Ascending aorta (tissue), 2 donors: ENCODE measurements at places on chromosomes 2 and 18. TPM values are rescaled to one million over a fixed set of nuclear protein-coding genes. Genes with fewer than 3 reads are reported as not detected.
A peak's percentile ranks its signal among the peaks of the same experiment; 100 is the strongest.

GREB1 gene
- 5.9 TPM for total RNA-seq

DNA sequence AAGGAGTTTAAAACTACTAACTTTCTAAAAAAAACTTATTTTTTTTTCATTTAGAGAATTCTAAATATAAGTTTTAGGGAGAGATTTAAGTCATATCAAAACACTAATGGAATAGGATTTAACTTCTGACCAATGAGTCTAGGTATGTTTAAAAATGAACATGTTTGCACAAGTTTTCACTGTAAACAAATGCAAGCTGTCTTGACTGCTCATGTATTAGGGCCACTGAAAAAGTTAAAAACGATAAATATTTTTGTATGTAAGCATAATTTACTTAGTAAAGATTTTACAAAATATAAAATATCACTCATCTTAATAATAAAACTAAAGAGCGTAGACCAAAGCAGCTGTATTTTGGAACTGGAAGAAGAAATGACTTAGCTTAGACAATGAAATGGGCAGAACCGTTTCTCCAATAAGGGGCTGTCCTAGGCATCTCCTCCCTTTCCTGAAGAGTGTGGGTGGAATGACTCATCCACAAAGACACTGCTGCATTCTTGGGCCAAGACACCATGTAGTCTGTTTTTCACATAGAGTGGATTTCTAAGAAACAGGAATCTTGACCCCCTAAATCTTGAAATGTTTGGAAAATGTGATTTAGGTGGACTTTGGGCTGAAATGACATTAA is 118.8 kb downstream of the MEP1B start:
- no peak for DNase-seq

GAL3ST2 gene
- total RNA-seq, result not detected

DNA sequence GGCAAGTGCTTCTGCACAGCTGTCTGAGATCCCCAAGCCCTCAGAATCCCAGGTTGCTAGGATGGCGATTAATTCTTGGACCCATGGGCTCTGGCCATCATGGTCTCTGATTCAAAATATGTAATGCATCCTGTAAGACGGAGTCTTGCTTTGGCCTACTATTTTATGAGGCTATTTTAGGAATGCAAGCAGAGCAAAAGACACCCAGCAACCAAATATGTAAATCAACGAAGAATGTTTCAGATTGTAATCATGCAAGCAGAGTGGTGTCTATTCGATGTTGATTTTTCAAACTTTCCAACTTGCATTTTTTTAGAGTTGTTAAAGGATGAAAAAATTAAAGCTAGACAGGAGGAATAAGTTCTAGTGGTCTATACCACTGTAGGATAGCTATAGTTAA is 154.8 kb downstream of the COL6A3 start:
- no peak for DNase-seq

CHN1 gene
- total RNA-seq, result 7.8 TPM

GRCh38 chr18:23277399-23277798 is 142.1 kb downstream of the CABLES1 start:
- no peak for DNase-seq

LIPG gene
- total RNA-seq, result 1.6 TPM

CYS1 gene
- 13.8 TPM for total RNA-seq

DNA sequence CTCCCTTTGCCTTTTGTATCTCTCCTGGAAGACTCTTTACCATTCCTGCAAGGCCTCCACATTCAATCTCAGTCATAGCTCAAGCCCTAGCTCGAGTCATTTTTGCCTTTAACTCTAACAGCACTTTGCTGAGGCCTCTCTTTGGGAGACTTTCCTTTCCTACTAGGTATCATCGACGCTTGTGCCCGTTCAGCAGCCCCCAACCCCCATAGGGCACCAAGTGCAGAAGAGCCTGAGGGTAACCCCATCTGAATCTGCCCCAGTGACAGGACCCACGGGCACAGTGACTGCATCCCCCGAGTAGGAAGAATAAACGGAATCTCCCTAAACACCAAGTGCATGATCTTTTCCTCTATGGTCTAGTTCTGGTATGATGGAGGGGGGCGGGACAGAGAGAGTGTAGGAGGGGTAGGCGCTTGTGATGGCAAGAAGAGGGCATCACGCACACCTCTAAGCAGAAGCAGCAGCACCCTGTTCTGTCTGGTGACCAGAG is 66.3 kb downstream of the UXS1 start:
- DNase-seq, result no peak

- DNase-seq, result peak; percentile 48
Measured at GRCh38 chr18:43590182-43590903, 313.1 kb upstream of the SYT4 start.

LYG2 gene
- not detected for total RNA-seq

- DNase-seq, result no peak
Measured at GRCh38 chr2:196268538-196269338, 97.4 kb upstream of the STK17B start.

GRCh38 chr2:6369266-6369665 is 496.4 kb downstream of the CMPK2 start:
- DNase-seq, result no peak

HOXD13 gene
- not detected for total RNA-seq

EVA1A gene
- not detected for total RNA-seq

GRCh38 chr2:8408560-8409460 is 273.0 kb upstream of the ID2 start:
- DNase-seq, result peak; percentile 25

DNA sequence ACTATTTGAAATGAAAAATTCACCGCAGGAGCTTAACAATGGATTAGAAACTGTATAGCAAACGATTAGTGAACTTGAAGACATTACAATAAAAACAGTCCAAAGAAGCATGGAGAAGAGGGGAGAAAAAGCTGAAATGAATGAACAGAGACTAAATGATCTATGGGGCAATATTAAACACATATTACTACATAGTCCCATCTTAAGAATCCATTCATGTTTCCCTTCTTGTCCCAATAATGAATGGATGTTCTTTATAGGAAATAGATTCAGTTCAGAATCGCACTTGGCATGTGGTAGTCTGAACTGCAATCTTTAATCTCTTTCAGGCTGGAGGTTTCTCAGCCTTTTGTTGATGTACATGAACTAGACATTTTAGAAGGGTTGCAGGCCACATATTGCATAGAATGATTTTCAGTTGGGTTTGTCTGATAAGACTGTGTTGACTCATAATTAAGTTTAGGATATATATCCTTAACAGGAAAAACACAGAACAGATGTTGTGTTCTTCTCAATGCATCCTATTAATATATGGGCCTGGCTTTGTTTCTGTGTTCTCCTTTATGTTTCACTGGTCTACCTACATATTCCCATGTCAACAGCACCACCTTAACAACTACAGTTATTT is 27.9 kb downstream of the CCDC88A start:
- DNase-seq, result no peak

KCNG3 gene
- total RNA-seq, result not detected

GRCh38 chr2:65228263-65228750 is 676 bp downstream of the ACTR2 start:
- DNase-seq, result no peak

- DNase-seq, result no peak
Measured at GRCh38 chr2:53200072-53200471, 567.5 kb upstream of the CHAC2 start.

DNA sequence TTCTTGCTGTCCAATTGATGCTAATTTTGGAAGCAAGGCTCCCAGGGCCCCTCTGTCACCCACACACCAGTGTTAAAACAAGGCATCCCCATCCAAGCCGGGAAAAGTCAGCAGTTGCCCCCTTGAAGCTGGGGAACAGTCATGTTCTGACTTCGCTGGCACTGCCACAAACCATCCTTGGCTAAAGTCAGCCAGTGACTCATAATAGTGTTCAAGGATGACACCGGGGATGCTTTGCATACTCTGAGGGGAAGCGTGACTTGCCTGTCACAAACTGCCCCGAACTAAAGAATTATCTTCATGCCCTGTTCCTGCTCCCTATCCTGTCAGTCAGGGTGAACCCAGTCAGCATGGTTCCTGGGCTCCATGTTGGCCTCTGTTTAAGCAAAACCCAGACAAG is 37.0 kb downstream of the TGFA start:
- DNase-seq, result no peak

CAPN14 gene
- not detected for total RNA-seq

LRP2 gene
- not detected for total RNA-seq

DNA sequence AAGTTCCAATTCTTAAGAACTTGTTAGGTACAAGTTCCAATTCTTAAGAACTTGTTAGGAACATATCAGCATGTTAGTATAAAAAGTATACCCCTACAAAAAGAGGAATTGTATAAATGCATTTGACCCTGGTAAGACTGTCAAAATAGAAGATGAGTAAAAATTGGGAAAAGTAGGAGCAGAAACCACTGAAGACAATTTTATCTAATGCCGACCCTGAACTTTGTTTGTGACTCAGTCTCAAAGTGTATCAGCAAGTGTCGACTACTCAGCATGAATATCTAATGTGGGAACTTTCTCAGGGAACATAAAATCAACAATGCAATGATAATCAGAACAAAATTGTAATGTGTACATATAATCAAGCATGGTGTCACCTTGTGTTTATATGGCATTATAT is 583 bp upstream of the CD226 start:
- no peak for DNase-seq

SERPINB8 gene
- 4.5 TPM for total RNA-seq

DNA sequence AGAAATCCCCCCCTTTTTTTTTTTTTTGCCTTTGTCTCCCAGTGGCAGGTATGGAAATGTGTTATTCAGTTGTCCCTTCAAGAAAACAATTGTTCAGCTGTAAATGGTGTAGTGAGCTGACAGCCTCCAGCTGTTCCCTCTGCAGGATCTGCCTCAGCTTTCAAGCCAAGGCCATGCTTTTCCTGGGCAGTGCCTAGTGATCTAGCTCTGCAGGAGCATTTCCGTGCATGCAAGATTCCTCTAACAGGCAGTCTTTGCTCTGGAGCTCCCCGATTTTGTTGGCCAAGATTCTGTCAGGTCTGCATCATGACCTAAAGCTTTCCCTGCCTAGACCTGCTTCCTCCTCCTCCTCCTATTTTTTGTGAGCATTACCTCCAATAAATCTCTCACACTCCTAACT is 300.7 kb upstream of the UBE2E3 start:
- DNase-seq, result no peak

DNA sequence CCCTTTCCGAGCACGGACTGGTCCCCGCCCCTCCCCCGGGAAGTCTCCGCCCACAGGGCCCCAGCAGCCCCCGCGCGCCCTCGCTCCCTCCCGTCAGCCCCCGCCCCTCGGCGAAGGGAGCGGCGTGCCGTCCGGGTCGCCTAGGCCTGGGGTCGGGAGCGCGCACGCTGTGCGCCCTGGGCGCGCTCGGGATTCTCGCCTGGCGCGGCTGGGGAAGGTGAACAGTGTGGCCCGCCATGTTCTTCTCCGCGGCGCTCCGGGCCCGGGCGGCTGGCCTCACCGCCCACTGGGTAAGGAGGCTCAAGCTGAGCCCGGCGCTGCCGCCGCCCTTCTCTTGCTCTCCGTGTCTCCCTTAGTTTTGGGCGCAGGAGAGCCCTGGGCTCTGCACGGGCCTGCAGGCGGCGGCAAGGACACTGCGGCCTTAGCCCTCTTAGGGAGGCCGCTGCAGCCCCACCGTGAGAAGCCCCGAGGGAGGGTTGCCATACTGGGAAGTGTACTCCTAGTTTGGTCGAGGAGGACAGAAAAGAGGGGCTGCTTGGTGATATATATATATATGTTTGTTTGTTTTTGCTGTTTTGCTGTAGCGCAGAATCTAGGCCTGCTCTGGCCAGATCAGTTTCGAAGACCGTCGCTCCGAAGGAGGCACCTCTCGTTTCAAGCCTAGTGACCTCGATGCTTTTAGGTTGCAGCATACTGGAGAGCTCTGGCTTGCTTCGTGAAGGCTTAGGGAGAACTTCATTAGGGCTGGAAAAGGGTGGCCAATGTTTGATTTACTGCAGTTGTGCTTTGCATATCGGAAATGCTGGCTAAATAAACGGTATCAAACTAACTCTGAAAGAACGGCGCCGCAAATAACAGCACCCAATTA is at the start of gene NDUFV2:
Gene NDUFV2 (plus strand): TSS at position 192 of the 868 bp plus-strand sequence. CDS start 45 bp downstream, at position 237.
- peak; percentile 80 for DNase-seq

DNA sequence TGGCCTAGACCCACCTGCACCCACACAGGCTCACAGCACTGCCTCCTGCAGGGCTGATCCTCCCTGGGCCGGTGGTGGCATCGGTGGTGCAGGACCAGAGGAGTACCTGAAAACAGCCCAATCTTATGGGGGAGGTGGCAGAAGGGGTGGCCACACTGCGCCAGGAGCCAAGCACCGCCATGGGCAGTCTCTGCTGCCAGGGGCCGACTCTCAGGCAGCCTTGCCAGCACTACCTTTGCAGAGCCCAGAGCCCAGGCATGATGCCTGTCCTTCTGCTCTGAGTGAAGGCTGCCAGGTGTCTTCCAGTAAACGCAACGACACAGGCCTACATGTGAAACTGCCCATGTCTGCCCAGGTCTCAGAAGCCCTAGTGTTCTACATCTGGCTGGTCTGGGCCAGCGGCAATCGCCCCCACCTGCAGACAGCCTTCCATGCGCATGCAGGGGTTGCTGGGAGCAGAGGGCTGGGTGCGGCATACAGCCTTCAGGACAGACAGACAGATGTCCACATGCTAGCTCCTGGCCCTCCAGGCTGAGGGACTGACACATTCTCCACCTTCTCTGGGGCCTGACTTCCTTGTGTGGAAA is 6.8 kb downstream of the HS6ST1 start:
- peak; percentile 4 for DNase-seq

INHA gene
- total RNA-seq, result not detected

CKAP2L gene
- total RNA-seq, result not detected

- no peak for DNase-seq
Measured at GRCh38 chr2:79981316-79981715, 323.2 kb downstream of the LRRTM1 start.

GRCh38 chr2:221513232-221513631 is 58.9 kb downstream of the EPHA4 start:
- no peak for DNase-seq

DNA sequence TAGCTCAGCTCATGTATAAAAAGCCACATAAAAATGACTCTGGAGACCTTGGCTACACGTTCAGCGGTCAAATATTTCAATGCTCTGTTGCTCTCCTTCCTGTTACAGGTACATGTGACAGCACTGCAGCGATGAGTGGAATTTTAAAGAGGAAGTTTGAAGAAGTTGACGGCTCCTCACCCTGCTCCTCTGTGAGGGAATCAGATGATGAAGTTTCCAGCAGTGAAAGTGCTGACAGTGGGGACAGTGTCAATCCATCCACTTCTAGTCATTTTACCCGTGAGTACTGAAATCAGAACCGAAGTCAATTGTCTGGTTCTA is 125.4 kb downstream of the CSRNP3 start:
- DNase-seq, result no peak
